ENCODE measurements at places on chromosomes 11 and 22. TPM values are rescaled to one million over a fixed set of nuclear protein-coding genes. Genes with fewer than 3 reads are reported as not detected.

Gene B3GAT1
- total RNA-seq = not detected

Gene NPTXR
- total RNA-seq = 0.29 TPM

Gene RIMBP3C
- 0.15 TPM for total RNA-seq

Gene RASSF10
- not detected for total RNA-seq

Gene CNTF
- total RNA-seq = 1.5 TPM

Gene PPP6R3
- total RNA-seq = 108 TPM

Gene ZNF215
- total RNA-seq = 2.3 TPM

Gene DEFB131B
- not detected for total RNA-seq

Gene APOA1
- 0.33 TPM for total RNA-seq

Gene BRD1
- 30.8 TPM for total RNA-seq

Gene CRYBA4
- total RNA-seq = not detected

Gene PPFIBP2
- total RNA-seq = 17.6 TPM

Gene SPCS2
- total RNA-seq = 12.7 TPM

Gene SLC7A4
- 2.0 TPM for total RNA-seq

Gene MS4A7
- total RNA-seq = not detected

Gene ZBTB16
- total RNA-seq = under 0.01 TPM

Gene MPZL3
- total RNA-seq = 0.29 TPM
